ENCODE measurements at places on chromosomes 12 and 14. TPM values are rescaled to one million over a fixed set of nuclear protein-coding genes. Genes with fewer than 3 reads are reported as not detected.

Gene ANO2
- total RNA-seq, result 7.6 TPM

Gene ANAPC7
- 66.6 TPM for total RNA-seq

Gene ABCD4
- 112 TPM for total RNA-seq

DNA sequence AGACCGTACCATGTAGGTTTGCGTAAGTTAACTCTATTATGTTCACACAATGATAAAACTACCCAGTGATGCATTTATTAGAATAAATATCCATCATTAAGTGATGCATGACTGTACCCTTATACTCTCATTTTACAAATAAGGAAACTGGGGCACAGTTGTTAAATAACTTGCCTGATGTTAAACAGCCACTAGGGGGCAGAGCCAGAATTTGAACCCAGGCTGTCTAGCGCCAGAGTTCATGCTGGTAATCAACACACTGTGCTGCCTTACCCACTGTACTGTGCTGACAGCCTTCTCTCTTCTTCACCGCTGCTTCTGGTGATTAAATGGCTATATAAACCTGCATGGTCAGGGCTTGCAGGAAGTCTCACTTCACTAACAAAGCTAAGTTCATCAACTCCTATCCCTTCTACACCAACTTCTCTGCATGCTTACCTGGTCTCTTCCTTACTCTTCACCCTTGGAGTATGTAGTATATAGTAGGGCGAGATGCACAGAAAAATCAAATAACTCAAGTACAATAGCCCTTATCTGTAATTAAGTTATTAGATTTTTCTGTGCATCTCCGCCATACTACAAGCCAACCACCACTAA is 43.6 kb upstream of the APPL2 start:
- no peak overlapping the region for H3K27ac ChIP-seq
- no peaks in the 10 kb centered on the region for H3K4me1 ChIP-seq
- H3K27me3 ChIP-seq, result peaks cover 13% of the 10 kb centered on the region
- no peak overlapping the region for H3K4me3 ChIP-seq
- H3K36me3 ChIP-seq, result no peaks in the 10 kb centered on the region

Gene HOTAIR
- 1.1 TPM for total RNA-seq

DNA sequence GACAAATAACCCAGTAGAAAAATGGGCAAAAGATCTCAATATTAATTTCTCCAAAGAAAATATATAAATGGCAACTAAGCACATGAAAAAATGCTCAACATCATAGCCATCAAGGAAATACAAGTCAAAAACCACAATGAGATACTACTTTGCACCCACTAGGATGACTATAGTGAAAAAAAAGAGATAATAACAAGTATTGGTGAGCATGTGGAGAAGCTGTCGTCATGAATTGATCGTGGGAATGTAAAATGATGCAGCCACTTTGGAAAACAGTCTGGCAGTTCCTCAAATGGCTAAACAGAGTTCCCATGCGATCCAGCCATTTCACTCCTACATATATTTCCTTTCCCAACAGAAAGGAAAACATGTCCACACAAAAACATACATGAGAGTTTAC is 18.1 kb downstream of the JDP2 start:
- no peak overlapping the region for H3K4me3 ChIP-seq
- no peak for DNase-seq
- H3K4me1 ChIP-seq, result peaks cover 29% of the 10 kb centered on the region
- H3K27me3 ChIP-seq, result no peaks in the 10 kb centered on the region

GRCh38 chr14:71454513-71455332 is 477.5 kb upstream of the RGS6 start:
- peaks cover 6% of the 10 kb centered on the region for H3K36me3 ChIP-seq
- peaks cover 3% of the 10 kb centered on the region for H3K4me1 ChIP-seq
- H3K4me3 ChIP-seq, result no peak overlapping the region
- no peak for DNase-seq

Gene MYH6
- not detected for total RNA-seq

- no peaks in the 10 kb centered on the region for H3K27me3 ChIP-seq
- peak overlapping the region; percentile 99 for H3K27ac ChIP-seq
- peaks cover 28% of the 10 kb centered on the region for H3K4me1 ChIP-seq
- no peaks in the 10 kb centered on the region for H3K36me3 ChIP-seq
These were observed 85.3 kb downstream of the SAMD4A start for GRCh38 chr14:54652188-54652587.

- no peaks in the 10 kb centered on the region for H3K27me3 ChIP-seq
- no peaks in the 10 kb centered on the region for H3K36me3 ChIP-seq
- no peak for DNase-seq
- H3K4me3 ChIP-seq, result peak overlapping the region; percentile 98
- no peak overlapping the region for H3K27ac ChIP-seq
These were observed 1.6 kb downstream of the TDP1 start for GRCh38 chr14:89957376-89957775.
